ENCODE measurements at places on chromosomes 4 and X.

- DNase-seq: no peak
Measured at GRCh38 chrX:40151211-40152172, 53.7 kb upstream of the BCOR start.

GRCh38 chr4:175371091-175371490 is 441.0 kb downstream of the GPM6A start:
- DNase-seq: no peak

DNA sequence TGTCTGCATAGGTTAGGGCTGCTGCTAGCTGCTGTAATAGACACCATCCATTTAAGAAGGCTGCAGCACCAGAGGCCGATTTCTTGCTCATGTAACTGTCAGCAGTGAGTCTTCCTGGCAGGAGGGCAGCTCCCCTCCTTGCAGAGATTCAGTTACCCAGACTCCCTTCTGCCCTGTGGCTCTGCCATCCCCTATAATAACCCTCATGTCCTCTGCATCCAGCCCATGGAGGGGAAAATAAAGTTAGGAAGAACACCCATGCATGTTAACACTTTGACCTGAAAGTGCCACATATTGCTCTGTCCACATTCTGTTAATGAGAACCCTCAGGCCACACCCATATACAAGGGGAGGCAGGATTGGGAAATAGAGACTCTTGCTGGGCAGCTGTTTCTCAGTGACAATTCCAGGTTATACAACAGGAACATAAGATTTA is 5.4 kb downstream of the STBD1 start:
- DNase-seq: no peak

- no peak for DNase-seq
Measured at GRCh38 chr4:55303760-55304165, 42.3 kb upstream of the SRD5A3 start.

- DNase-seq: no peak
Measured at GRCh38 chr4:67234296-67234695, 311.0 kb downstream of the CENPC start.

- DNase-seq: no peak
Measured at GRCh38 chr4:137967480-137968190, 274.5 kb downstream of the SLC7A11 start.

GRCh38 chr4:123159479-123159878 is 237.1 kb upstream of the NUDT6 start:
- no peak for DNase-seq

GRCh38 chr4:90419124-90419711 is 292.0 kb downstream of the CCSER1 start:
- no peak for DNase-seq

DNA sequence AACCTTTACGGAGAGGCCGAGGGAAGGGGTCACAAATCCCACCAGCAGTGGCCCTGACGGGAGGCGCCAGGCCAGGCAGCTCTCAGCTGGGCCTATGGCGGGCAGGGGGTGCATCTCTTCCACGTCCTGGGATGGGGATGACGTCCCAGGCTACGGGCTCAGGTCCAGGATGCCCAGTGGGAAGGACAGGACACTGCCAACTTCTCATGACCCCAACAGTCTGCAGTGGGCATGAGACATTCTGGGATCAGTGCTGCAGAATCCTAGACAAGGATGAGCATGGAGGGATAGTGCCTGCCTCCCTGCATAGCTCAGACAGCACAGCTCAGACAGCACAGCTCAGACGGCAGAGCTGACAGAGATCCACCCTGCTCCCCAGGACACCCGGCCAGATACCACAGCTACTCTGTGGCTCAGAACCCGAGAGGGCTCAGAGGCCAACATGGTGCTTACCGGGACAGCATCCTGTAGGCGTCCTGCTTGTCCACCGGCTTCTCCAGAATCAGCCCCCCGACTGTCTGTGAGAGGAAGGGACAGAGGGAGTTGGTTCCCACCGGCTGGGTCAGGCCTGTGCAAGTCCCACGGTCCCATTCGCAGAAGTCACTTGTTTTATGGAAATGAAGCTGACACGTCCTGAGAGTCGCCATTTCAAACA is 17.3 kb downstream of the ASMTL start:
- no peak for DNase-seq

DNA sequence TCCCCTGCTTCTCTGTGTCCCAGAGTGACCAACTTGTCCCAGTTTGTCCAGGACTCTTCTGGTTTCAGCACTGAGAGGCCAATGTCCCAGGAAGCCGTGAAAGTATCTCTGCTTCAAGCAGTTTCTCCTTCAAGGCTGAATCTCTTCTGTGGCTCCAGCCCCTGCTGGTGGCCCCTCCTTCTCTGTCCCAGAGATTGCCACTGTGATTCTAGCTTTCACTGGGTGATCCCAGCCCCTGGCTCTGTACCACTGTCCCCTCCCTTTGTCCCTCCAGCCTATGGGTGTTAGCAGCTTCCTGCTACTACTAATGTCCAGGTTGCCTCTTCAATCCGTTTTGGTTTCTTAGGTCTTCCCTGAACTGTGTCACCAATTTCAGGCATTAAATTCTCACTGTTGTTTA is 70.5 kb downstream of the SOX3 start:
- DNase-seq: no peak

- no peak for DNase-seq
Measured at GRCh38 chr4:13209600-13209999, 274.5 kb downstream of the RAB28 start.

DNA sequence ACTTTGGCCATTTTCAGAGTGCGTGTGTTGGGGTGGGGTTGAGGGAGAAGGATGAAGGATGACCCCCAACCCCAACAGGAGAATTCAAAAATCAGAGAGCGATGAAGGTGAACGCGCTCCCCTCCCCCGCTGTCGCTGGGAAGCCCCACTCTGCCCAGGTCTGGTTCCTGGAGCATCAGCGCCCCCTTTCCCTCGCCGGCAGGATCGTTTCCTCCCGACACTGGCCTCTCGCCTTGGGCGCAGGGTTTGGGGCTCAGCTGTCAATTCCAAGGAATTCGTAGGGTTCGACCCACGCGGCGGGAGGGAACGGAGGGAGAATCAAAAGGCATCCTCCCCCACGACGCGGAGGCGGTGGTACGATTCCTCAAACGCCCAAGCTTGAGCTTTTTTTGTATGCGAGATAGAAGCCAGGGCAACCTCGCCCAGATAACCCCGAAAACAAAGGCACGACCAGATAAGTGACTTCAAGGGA is 1.0 kb upstream of the PDGFRA start:
- DNase-seq: peak; percentile 34

DNA sequence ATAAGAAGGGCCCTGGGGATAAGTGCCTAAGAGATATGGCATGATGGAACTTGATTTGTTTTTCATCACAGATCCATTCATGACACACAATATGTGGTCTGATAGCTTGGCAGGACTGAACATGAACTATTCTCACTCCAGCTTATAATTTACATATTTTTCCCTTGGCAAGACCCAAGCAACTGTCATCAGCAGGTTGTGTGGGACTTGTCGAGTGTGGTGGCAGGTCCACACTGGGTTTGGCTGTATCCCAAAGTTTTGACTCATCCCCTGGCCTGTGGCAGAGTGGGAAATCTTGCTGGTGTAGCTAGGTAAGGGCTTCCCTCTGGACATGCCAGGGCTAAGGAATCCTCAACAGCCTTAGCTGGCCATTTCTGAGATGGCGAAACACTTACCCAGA is 81.0 kb upstream of the STIM2 start:
- DNase-seq: no peak

GRCh38 chr4:85793233-85793585 is 318.3 kb downstream of the ARHGAP24 start:
- DNase-seq: no peak

GRCh38 chr4:86926435-86927086 is 8.2 kb upstream of the AFF1 start:
- no peak for DNase-seq

GRCh38 chr4:127648061-127648460 is 15.3 kb downstream of the INTU start:
- DNase-seq: no peak

DNA sequence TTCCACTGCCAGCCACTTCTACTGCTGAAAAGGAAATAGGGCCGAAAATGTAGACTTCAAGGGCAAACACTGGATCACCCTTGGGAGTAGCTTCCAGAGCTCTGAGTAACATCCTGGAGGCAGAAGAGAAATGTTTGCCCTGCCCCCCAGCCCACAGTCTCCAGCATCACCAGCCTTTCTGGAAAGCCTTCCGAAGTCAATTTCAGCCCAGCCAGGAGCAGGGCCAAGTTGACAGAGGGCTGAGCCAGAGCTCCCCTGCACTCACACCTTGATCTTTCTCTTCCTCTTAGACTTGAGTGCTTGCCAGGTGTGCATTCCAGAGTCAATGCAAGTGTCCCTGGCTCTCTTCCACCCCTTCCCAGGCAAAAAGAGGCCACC is 35.2 kb downstream of the SLC25A5 start:
- peak; percentile 9 for DNase-seq

DNA sequence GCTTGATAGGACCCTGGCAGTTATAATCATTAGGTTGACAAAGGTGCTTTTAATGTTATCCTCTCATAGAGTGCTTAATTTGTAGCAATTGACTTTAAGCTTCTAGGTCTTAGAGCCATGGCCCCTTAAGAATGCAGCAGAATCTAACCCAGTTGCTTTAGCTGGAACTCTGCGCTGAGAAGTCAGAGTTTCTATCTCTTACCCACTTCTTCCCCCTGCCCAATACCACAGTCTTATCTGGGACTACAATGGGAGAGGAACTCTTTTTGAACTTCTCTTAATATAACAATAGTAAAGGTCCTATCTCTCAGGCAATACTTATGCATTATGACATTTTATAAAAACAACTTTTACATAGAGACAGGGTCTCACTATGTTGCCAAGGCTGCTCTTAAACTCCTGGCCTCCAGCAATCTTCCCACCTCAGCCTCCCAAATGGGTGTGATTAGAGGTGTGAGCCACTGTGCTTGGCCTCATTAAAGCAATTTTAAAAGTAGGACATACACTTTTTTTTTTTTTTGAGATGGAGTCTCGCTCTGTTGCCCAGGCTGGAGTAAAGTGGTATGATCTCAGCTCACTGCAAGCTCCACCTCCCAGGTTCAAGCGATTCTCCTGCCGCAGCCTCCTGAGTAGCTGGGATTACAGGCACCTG is 1.8 kb downstream of the TLR10 start:
- DNase-seq: no peak

All from GOT3 (cell line).